ENCODE measurements at places on chromosomes 1 and 21. TPM values are rescaled to one million over a fixed set of nuclear protein-coding genes. Genes with fewer than 3 reads are reported as not detected.
A peak's percentile ranks its signal among the peaks of the same experiment; 100 is the strongest.

GRCh38 chr1:220441211-220441610 lies 86.7 kb upstream of the MARK1 start:
- DNase-seq = no peak

DNA sequence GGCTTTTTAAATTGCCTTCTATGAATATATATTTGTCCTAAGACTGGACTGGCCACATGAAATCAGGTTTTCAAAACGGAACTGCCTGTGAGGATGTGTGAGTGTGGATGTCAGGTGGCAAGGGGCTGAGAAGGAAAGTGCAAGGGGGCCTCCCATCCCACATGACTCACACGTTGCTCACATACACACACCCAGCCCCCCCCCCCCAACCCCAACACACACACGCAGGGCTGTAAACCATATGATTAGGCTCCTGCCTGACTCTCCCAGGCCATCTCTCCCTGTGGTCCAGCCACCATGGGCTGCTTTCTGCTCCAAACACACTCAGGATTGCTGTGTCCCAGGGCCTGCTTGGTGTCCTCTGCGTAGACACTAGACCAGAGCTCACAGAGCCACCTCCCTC lies 22.4 kb downstream of the DEGS1 start:
- peak; percentile 74 for DNase-seq

DNA sequence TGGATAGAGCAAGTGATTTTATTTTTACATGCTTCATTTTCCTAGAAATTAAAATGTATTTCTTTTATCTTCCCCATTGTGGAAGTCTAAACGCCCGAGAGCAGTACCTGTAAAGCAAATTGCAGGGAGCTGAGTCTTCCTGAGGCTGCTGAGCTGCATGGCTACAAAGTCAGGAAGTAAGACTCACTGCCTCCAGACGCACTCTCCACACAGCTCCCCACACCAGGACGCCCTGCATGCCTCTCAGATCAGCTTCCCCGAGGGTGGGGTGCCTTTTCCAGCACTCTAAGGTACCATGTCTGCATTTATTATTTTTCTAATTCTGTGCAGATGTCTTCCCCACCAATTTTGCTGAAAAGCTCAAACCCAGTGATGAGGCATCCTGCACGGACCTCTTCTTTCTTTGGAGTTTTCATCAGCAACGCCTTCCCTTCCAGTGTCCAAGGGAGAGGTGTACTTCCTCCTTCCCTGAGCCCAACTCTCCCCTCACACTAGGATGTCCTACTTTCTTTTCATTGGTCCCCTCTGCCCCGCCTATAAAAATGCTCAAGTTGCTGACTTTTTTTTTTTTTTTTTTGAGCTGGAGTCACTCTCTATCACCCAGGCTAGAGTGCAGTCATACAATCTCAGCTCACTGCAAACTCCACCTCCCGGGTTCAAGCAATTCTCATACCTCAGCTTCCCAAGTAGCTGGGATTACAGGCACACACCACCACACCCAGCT lies 114.7 kb downstream of the PCNX2 start:
- no peak for DNase-seq

DNA sequence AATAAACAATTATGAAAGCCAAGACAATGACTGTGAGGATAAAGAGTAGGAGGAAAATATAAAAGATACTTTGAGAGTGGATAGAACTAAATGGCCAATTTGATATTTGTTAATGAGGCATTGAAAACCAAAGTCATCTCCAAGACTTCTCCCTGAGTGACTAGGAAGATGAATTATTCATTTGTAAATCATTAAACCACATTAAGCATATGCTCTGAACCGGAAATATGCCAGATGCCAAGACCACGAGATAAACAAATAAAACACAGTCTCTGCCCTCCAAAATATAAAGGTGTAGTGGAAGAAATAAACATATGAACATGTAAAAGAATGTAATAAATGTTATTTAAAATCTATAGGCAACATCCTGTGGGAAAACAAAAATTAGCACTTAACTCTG lies 78.8 kb downstream of the MRPL39 start:
- DNase-seq = peak; percentile 43

GRCh38 chr1:68301471-68302001 lies 69.2 kb upstream of the WLS start:
- peak; percentile 25 for DNase-seq

DNA sequence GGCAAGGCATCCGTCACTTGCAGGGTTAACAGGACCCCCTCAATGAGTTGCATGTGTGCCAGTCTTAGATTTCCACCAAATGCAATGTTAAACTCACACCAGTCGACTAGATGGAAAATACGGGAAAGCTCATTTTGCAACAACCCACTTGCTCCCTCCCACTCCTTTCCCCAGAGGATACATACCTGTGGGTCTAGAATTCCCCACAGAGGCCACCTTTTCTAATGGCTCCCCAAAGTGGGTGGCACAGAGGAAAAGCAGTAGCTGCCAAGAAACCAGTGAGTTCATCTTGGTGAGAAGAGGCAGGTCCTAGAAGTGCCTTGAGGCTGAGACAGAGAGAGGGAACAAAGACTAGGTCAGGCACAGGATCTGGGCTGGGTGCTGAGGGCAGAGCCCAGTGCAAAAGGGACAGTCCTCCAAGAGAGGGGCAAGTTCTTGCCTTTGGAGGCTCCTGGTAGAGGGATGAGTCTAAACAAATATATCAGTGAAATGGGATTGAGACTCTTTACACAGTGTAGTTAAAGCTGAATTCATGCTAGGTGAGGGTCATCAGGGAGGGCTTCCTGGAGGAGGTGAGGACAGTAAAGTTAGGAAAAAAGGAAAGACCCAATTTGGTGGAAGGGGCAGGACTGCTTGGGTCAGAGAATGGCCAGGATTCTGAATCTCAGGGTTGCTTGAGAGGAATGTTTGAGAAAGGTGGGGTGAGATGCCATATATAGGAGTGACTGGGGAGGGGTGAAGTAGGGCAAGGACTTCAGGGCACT lies 3.5 kb downstream of the KISS1 start:
- DNase-seq = peak; percentile 53

DNA sequence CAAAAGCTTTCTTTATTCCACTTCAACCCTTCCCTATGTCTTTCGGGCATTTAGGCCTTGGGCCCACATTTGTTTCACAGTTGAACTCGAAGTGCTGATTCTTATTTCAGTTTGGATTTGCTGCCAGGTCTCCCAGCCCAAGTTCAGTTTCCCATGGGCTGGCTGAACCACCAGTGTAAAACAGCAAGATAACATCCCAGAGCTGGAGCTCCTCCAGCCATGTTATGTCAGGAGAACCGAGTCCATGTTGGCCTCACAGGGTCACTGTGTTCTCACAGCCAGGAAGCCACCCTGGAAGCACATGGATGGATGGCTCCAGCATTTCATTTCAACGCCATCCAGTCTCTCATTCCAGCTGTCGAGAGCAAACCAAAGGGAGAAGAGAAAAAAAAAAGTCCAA lies 45.2 kb upstream of the RXRG start:
- no peak for DNase-seq

DNA sequence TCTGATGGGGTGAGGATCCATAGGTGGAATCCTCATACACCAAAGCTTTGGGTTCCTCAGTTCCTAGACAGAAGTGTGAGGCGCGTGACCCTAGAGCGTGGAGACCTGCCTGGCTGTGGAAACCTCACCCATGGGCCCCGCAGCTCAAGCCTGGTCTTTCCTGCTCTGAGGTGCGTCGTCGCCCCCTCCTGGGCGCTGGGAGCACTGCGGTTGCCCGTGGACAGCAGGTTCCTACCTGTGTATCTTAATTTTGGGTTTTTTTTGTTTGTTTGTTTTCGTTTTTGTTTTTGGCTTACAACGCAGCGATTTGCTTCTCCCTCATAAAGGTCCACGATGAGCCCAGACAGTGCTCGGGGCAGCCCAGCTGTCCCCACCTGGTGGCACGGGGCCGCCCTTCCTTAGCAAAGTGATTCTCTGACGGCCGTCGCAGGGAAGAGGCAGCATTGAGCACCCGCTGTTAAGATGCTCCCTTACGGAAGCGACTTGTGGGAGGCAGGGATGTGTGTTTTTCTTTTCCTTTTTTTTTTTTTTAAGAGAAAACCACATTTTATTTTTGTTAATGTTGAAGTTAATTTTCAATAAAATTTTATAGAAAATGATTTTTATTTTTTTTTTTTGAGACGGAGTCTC lies 36.5 kb upstream of the TRAPPC10 start:
- DNase-seq = peak; percentile 62

The TMEM269 gene
- total RNA-seq = 0.02 TPM

The KCNQ4 gene
- 0.05 TPM for total RNA-seq

The LORICRIN gene
- not detected for total RNA-seq
